Glomerular endothelial cell (primary cell): ENCODE measurements at places on chromosomes 2 and 18. TPM values are rescaled to one million over a fixed set of nuclear protein-coding genes. Genes with fewer than 3 reads are reported as not detected.

SKOR2 gene
- not detected in 2 replicates for total RNA-seq

GALR1 gene
- total RNA-seq: not detected in 2 replicates

FEV gene
- total RNA-seq: not detected in 2 replicates

THSD7B gene
- total RNA-seq: not detected in 2 replicates

STEAP3 gene
- 17.4 and 23.8 TPM in 2 replicates for total RNA-seq

SLC30A3 gene
- total RNA-seq: 5.9 and 6.5 TPM in 2 replicates

ANKRD30BL gene
- total RNA-seq: not detected in 2 replicates

COLEC11 gene
- total RNA-seq: 0.29 TPM in 1 of 2 replicates, not detected in the other

- DNase-seq: no peak
Measured at GRCh38 chr2:237932731-237933131, 34.1 kb upstream of the UBE2F start.

GRCh38 chr2:48707466-48707865 lies 48.1 kb downstream of the LHCGR start:
- no peak for DNase-seq

DNA sequence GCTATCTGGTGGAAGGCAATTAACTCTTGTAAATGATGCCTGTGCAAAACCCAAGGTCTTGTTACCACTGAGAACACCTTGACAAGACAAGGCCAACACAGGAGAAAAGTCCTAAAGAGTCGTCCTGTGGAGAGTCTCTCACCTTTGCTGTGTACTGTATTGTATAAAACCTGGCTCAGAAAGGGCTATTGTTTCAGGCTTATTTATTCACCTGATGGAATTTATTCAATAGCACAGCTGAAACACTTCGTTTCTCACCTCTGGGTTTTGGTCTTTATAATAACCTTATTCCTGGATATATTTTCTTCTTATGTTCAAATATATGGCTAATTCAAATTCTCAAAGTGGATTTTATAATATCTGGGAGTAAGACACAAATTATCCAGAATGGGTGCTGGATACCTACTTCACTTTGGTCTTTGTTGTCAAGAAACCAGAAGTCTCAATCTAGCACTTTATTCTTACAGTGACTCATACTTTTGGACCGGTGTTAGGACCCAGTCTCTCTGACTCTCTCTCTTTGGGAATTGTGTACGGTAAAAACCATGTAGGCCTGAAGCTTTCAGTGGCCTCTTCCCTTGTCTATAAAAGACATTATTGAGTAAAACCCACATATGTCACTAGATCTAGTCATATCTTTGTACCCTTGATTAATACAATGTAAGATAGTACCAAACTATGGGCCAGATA lies 16.1 kb upstream of the STAT4 start:
- no peak for DNase-seq

DNA sequence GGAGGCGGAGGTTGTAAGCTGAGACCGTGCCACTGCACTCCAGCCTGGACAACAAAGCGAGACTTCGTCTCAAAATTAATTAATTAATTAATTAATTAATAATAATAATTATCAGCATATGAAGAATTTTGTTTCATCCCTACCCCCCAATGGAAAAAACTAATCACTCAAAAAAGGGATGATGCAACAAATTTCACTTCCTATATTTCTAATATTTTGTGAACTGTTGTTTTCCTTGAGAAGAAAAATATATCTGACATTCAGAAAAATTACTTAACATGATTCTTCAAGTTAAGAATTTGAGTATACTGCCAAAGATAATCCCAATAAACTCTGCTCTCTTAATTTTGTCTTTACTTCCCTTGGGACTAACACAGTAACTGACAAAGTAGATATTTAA lies 28.1 kb downstream of the EXOC6B start:
- DNase-seq: no peak

GRCh38 chr2:155841442-155841841 lies 491.1 kb downstream of the NR4A2 start:
- no peak for DNase-seq

GRCh38 chr18:38796762-38797161 lies 1231.2 kb upstream of the CELF4 start:
- no peak for DNase-seq

DNA sequence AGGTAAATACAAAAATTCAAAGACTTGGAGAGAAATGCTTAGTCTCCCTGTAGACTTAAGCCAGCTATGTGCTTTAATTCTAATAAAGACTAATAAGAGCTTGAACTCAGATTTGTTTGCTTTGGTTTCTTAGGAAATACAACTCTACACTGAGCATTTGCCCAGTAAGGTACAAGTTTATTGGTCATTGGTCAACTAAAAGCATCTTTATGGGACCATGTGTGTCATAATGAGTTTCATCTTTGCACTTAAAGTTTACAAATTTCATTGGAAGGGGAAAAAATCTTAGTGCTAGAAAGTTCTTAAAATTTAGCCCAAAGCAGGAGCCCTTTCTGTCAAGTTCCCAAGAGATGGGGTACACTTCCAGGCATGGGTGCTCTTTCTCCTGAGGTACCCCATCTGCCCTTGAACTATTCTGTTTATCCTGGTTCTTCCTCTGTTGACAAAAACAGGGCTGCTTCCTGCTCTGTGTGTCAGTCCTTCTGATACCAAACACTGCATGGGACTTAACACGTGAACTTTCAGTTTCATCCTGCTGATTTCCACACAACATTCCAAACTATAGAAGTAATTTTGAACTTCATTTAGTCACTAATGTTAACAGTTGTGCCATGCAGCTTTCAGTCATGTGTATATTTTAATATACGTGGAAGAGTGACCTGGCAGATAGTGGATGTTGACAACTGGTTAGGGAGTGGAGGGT lies 200.2 kb downstream of the TPGS2 start:
- DNase-seq: no peak

GRCh38 chr2:197904446-197904845 lies 100.1 kb downstream of the PLCL1 start:
- no peak for DNase-seq

DNA sequence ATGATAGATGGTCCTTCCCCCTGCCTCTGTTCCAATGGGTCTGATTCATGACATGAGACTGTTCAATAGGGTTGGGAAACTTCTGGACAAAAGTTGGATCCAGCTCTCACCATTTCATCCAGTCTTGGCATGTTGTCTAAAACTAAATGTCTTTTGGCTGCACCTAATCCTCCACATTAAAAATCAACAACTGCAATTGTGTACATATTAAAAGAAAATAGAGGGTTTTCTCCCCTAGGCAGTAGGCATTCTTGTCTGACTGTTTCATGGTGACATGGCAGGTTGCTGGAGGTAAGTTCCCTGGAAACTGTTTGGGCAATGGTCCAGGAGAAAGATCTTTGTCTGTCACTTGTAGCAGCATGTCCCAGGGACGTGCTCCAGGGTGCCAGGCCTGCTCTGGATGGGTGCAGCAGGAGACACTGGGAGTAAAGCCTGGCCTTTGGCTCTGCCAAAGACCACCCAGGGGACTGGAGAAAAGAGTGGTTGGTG lies 135.8 kb downstream of the TCF4 start:
- DNase-seq: no peak

GRCh38 chr2:234500394-234501006 lies 3.6 kb upstream of the ARL4C start:
- peak; percentile 31 for DNase-seq

DNA sequence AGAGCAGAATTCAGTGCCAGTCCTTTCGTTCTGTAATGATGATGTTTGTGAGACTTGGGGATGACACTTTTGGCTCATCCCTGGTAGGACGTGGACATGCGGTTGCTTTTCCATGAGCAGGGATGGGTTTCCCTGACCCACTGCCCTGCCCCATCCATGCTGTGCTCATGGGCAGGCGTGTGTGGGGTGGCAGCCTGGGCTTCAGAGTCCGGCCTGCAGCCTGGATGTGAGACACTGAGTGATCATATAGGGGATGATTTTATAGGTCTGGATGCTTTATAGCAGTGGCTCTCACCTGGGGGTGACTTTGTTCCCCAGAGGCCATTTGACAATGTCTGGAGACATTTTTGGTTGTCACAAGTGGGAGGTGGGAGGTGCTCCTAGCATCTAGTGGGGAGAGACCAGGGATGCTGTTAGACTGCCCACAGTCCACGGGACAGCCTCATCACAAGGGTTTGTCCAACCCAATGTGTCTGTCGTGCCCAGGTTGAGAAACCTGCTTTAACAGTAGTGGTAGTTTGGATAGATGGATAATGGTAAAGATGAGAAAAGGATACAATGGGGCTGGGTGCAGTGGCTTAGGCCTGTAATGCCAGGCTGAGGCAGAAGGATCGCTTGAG lies 38.9 kb downstream of the LDLRAD4 start:
- DNase-seq: no peak

- no peak for DNase-seq
Measured at GRCh38 chr2:9556121-9556743, 602 bp upstream of the ADAM17 start.

GRCh38 chr2:101991721-101992145 lies at the start of gene IL1R2:
Gene IL1R2 (plus strand): TSS chr2:101991960. CDS start chr2:102008576, 16,616 bp downstream.
- no peak for DNase-seq

DNA sequence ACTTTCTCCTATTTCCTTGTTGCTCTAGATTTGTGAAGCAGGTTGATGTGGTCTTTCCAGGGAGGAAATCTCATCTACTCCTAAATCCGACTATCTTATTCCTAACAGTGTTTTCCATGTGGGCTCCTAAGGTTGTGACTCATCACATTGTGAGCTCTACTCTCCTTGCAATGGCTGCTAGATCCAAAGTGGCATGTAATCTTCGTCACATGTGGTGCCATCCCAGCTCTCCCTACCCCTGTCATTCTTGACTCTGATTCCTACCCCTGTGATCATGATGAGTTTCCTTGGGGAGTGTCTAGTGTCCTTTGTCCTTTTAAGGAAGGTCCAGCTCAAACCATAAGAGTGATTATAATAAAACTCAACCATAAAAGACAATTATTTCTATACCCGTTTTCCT lies 47.3 kb upstream of the GULP1 start:
- DNase-seq: no peak
